ENCODE measurements at places on chromosomes 13 and 19.

DNA sequence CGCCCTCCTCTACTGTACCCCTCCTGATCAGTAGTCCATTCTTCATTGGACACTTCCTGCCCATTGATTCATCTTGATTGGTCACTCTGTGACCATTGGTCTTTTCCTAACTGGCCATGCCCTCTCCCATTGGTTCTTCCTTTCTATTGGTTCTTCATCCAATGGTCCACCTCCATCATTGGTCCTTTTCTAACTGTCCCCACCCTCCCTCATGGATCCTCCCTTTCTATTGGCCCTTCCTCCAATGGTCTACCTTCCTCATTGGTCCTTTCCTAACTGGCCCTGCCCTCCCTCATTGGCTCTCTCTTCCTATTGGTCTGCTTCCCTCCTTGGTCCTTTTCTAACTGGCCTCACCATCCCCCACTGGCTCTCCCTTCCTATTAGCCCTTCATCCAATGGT is 7.1 kb downstream of the KLK6 start:
- DNase-seq = no peak

DNA sequence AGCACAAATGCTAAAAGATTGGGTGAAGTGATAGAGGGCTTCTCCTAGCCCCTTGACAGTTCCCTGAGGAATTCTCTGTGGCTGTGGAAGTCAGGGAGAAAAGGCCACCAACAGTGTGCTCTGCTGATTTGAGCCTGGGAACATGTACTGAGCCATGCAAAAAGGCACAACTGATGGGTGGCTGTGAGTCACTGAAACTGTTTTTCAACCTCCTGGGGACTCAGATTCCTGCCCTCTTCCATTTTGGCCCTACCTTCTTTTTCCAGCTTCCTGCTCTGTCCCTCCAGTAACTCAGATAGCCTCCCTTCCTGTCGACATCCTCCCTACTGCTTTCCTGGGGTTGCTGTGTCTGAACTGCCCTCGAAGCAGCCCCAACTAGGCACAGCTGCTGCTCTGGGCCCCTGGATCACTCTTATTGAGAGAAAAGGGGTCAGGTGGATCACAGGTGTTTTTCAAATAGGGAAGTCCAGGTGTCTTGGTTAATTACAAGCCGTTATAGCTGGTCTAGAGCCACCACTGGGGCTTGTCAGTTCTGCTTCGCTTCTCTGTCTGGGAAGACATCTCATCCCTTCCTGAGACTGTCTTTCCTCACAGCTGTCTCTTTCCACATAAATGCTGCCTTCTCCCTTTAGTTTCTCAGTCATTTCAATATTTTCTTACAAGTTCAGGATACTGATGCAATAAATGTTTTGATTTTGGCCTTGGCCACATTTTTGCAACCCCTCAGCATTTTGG is 13.7 kb downstream of the FAM124A start:
- no peak for DNase-seq

DNA sequence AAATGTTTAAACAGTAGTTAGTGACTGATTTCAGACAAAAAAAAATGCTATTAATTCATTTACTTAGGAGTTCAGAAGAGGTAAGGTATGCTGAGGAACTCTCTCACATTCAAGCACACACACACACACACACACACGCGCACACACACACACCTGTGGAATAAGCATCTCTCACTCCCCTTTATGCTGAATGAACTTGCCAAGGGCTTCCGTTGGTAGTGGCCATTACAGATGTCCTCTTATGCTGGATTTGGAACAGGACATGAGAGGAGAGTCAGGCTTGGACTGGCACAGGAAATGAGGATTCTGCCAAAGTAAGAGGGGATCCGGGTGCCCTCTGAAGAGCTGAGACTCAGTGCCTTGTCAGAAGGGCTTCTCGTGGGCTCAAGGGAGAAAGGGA is 463.4 kb upstream of the MIR17HG start:
- DNase-seq = no peak

DNA sequence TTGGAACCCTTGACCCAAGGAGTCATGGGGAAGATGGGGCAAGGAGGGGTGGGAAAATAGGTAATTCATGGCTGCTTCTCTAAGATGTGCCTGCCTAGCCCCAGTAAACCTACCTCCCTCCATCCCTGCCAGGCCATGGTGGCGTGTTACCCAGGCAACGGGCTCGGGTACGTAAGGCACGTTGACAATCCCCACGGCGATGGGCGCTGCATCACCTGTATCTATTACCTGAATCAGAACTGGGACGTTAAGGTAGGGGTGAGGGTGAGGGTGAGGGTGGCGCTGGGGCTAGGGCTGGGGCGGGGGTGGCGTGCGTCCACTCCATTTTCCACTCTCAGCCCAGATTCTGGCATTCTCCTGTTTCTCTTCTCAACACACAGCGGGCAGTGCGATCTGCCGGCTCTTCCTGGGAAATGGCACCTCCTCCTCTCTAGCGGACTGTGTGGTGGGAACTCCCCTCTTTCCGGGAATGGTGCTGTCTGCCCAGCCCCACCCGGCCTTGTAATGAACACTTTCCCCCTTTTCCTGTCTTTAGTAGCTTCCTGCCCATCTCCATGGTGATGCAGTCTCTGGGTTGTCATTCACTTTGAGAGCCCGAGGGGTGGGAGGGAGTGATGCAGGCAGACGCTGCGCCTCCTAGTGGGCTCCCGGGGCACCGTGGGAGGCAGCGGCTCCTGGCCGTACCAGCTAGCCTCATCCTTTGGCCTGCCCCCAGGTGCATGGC is 7.6 kb downstream of the EGLN2 start:
- DNase-seq = peak; percentile 98

GRCh38 chr19:38544569-38545315 is 73.0 kb downstream of the MAP4K1 start:
- DNase-seq = peak; percentile 21

DNA sequence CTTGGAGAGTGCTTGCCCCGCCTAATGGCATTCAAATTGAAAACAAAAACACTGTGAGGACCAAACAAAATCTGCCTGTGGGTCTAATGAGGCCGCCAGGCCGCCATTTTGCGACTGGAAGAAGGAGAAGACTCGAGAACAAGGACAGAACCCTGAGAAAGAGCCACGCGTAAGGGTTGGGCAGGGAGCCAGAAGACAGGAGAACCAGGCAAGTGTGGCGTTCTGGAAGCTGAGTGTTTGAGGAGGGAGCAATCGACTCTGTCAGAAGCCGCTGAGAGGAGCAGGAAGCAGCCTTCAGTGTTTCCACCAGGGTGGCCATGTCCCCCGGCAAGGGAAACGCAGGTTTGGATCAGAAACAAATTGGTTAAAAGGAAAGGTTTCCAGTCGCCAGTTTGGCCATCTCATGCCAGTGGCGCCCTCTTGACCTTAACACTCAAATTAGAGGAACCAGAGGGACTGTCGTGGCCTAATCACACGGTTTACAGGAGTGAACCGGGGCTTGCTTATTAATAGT is 10.2 kb upstream of the PTOV1 start:
- no peak for DNase-seq

GRCh38 chr13:106302011-106302410 is 233.5 kb downstream of the EFNB2 start:
- no peak for DNase-seq

DNA sequence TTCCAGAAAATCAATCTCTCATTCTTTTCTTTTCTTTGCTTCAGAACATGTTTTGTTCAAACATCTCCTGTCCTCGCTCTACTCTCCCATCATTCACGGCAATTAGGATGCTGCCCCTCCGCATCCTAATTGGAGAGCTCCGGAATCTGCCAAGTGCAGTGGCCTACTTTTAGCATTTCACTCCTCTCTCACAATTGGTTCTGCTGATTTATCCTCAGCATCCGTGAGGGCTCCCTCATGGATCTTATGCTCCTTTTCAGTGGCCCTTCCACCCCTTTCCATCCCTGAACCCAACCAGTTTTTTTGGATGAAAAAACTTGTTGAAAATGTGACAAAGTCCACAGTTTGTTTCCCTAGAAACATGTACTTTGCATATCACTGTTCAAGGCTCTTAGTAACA is 22.4 kb downstream of the AMER2 start:
- DNase-seq = peak; percentile 38
